ENCODE measurements at places on chromosomes 3 and 15.

DNA sequence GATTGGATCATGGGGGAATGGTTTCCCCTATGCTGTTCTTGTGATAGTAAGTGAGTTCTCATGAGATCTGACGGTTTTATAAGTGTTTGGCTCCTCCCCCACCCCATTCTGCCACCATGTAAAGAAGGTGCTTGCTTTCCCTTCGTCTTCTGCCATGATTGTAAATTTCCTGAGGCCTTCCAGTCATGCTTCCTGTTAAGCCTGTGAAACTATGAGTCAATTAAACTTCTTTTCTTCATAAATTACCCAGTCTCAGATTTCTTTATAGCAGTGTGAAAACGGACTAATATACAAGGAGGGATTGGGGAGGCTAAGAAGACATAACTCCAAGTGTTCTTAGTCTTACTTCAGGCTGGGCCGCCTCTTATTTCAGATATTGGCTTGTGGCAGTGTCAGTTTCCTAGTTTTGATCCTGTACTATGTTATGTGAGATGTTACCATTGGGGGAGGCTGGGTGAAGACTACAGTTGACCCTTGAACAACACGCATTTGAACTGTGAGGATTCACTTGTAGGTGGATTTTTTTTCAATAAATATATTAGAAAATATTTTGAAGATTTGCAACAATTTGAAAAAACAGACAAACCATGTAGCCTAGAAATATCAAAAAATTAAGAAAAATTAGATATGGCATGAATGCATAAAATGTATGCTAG, 44.9 kb downstream of the NMD3 start:
- no peak for DNase-seq

- DNase-seq = no peak
Observed at GRCh38 chr3:106534206-106534605, 665.4 kb upstream of the CBLB start.

DNA sequence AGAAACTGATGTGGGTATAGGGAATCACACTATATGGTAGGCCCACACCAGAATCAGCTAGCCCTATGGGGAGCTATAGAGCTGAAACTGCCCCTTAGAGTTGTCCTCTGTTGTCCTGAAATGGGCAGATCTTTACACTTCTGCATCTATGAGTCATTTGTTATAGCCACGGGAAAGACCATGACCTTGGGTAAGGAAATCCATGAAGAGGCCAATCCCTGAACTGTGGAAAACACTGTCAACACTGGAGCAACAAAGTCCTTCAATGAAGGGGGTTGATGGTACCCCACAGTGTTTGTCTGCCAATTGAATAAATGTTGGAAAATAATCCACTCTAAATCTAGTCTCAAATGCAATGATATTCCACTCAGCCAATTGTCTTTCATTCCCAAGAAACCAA, 5.2 kb upstream of the CD200R1 start:
- DNase-seq = no peak

DNA sequence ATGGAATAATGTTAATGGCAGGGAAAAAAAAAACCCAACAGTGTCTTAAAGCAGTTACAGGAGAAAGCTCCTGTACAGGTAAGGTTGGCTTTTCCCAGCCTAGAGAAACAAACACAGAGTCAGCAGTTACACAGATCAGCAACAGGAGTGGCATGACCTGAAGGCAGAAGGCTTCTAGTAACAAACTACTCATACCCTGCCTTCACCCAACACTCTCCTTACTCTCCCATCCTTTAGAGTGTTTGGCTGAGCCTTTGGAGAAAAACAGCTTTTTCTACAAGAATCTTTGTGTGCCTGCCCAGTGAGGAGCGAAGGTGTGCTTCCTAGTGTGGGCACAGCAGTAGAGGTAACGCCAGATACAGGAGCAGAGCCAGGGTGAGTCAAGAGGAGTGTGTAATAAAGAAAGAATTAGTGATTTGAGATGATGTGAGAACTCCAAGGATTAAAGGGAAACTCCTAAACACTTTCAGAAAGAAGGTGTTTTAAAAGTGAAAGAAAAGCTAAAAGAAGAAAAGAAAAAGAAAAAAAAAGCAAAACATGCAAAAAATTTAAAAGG, 152.7 kb downstream of the POLR2M start:
- no peak for DNase-seq

DNA sequence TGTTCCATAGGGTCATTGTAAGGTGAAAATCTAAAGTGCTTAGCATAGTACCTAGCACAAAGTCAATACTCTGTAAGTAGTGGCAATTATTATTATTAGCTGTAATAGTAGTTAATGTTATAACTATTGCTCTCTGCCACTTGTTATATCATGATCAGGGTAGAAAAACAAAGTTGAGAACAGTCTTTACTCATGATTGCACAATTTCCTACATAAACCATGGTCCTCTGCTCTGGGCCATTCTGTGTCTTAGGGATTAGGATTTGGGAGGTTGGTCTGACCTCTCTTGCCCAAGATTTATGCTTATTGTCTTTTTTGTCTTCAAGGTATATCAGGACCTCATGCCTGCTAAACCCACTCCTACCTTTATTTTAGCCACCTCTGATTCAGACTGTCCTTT, 4.3 kb upstream of the LRRC58 start:
- DNase-seq = no peak

- DNase-seq = no peak
Observed at GRCh38 chr3:185328324-185329004, 34.5 kb upstream of the MAP3K13 start.

DNA sequence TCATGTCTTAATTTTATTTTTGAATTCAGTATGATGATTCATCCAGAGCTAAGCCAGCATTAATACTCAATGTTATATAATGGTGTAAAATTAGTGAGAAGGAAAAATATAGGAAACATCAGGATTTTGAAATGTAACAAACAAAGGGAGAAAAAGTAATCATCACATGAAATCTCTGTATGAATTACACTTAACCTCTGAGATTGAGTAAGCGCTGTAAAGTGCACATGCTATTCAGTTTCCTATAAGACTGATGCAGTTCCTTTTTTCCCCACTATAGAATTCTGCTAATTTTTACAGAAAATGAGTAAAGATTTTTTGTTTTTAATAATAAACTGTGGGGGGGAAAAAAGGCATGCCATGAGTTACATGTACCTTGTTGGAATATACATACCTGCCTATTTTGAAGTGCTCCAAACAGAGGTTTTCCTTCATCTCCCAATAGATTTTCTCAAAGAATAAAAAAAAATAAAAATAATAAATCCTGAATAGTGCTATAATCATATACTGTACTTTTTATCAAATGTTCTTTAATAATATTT, 64.0 kb upstream of the TTBK2 start:
- no peak for DNase-seq

DNA sequence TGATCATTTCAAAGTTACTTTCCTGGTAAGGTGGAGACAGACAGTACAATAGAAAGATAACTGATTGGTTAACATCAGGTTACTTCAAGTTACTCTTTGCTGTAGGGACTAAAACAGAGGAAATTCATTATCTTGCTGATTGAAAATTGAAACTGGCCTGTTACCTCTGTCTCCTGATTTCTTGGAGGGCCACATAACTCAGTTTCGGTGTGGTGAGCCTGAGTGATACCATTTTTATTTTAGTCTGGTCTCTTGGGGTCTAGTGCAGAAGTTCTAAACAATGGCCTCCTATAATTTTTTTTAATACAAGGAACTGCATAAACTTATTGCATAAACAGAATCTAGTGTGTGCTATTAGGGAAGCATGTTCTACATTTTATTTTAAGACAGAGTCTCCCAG, 1.2 kb upstream of the ICE2 start:
- DNase-seq = no peak

DNA sequence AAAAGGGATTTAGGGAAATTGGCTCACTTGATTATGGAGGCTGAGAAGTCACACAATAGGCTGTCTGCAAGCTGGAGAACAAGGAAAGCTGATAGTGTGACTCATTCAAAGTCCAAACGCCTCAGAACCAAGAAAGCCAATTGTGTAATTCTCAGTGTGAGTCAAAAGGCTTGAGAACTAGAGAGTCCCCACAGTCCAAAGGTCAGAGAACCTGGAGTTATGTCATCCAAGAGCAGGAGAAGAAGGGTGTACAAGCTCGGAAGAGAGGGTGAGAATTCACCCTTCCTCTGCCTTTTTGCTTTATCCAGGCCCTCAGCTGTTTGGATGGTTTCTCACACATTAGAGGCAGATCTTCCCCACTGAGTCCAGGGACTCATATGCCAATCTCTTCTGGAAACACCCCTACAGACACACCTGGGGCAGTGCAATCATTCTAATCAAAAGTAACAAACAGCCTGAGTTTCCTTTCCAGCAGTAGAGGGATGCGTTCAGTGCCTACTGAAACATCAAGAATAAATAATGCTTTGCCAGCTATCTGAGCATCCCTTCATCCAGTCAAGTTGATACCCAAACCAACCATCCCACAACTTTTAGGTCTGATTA, 271.5 kb downstream of the SATB1 start:
- no peak for DNase-seq

DNA sequence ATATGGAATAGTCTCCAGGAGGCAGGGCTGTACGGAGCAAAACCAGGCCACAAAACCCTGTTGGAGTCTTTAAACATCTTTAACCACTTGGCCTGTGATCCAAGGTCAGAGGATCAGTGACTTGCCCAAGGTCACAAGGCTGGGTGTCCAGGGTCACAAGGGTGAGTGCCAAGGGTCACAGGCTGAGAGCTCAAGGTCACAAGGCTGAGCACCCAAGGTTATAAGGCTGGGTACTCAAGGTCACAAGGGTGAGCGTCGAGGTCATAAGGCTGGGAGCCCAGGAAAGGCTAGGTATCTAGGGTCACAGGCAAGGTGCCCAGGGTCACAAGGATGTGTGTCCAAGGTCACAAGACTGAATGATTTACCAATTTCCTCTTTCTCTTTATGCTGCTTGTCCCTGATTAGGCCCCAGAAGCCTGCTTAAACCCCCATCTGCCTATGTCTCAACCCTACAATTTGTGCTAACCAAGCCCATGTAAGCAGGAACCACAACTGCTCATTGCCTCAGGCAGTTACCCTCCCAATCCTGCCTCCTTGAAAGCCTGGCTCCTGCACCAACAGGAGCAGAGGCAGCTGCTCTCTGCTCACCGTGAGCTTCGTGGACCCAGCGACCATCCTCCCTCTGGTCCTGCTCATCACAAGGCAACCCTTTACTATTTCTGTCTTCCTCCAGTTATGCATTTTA, 51.5 kb downstream of the MGLL start:
- DNase-seq = no peak

DNA sequence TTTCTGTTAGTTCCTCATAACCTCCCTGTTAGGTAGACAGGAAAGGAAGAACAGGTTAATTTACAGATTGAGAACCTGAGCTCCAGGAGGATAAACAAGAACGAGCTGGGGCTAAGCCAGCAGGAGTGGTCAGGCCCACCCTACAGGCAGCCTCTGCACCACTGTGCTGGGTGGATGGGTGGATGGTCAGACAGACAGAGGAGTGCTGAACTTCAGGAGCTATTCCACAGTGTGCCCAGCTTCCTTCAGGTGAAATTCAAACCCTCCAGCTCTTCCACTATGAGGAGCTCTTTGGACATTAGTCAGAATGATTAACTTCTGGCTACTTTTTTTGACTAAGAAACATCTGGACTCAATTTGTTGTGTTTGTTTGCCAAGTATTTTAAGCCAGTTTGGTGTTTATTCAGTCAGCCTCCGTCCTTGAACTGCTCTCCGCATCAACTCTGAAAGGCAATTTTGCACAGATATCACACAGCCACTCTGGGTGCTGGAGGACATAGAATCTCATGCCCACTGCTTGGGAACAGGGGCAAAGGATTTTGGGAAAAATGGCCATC, 361.9 kb downstream of the CLSTN2 start:
- DNase-seq = no peak

DNA sequence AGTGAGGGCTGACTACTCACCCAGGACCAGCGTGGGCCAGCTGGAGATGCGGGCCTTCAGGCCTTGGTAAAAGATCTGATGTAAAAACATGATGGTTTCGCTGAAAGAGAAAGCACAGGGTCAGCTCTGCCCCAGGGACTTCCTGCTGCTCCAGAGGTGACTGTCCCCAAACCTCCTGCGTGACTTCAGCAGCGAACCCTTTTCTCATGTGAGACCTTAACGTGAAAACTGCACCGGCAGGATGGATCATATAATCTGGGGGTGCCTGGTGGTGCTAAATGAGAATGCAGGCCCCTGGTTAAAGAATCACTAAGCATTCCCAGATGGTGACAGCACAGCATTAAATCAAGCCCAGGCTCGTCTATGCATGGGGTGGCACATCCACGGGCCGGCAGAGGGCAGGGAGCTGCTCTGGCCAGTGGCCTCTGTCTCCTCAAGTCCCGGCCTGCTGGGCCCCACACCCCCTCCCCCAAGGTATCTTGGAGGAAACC, 55.4 kb downstream of the RASGRF1 start:
- no peak for DNase-seq

DNA sequence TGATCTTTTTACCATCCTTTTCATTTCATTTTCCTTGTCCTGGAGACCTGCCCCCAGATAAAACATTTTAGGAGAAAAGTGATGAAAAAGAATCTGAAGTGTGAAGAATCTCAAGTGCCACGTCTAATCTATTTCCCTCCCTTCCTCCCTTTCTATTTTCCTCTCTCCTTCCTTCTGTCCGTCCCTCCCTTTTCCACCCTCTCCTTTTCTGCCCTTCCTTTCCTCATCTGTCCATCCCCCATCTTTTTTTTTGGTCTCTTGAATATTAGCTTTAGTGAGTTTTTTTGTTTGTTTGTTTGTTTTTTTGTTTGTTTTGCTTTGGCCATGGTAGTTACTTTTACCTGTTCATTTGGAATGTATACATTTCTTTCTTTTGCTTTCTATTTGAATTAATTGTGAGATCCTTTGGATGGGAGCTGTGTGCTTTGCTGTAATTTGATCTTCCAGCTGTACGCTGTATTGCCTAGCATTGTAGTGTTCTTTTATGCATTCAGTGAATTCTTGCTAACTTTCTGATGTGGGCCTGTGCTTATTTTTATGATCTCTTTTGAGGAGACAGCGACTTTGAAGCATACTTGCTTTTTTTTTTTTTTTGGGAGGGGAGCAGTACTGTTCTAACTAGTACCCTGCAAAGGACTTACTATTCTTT, 19.2 kb downstream of the CDIN1 start:
- DNase-seq = no peak

- DNase-seq = no peak
Observed at GRCh38 chr15:93179700-93180102, 90.7 kb upstream of the RGMA start.

DNA sequence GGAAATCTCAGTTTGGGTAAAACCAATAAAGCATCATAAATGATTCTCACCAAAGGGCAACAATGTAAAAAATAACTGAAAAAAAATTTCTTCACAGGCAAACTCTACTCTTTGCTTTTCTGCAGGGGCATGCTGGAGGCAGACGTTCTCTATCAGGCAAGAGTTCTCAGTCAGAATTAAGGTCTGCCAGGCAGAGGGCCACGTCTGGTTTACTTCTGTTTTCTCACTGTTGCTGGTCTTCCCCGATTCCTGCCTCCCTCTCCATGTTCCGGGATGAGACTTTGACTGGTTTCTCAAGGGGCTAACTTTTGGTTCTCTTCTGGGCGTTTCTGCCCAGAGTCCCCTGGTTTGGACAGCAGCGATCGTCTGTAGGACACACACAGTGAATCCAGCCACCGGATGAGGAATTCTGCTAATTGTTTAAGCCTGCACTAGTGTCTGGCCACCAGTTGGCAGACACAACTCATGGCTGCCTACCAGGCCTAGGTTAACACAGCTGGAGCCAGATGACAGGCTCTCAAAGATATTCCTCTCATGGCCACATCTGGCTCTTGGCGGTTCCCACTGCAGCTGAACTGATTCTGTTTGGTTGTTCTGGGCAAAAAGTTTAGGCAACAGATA, 273.1 kb downstream of the FOXP1 start:
- DNase-seq = no peak

GRCh38 chr3:192467230-192468140, 259.9 kb downstream of the FGF12 start:
- DNase-seq = no peak

- no peak for DNase-seq
Observed at GRCh38 chr15:96670389-96670788, 339.9 kb downstream of the NR2F2 start.

All from substantia nigra (tissue), 51 donors.